ENCODE measurements at places on chromosomes 2 and 18. TPM values are rescaled to one million over a fixed set of nuclear protein-coding genes. Genes with fewer than 3 reads are reported as not detected.

GRCh38 chr2:60500861-60501260, 52.6 kb downstream of the BCL11A start:
- DNase-seq = no peak

GRCh38 chr2:39636306-39636705, 29.4 kb upstream of the TMEM178A start:
- no peak for DNase-seq

GRCh38 chr2:18378020-18378653, 182.3 kb downstream of the RDH14 start:
- peak; percentile 35 for DNase-seq

Gene CNOT11
- total RNA-seq = 46.8 TPM

Gene ALPP
- 0.20 TPM for total RNA-seq

- no peak for DNase-seq
These were observed 145.9 kb downstream of the PIK3C3 start for GRCh38 chr18:42100911-42101310.

Gene UBE2F
- total RNA-seq = 65.6 TPM

- no peak for DNase-seq
These were observed 94.2 kb upstream of the NDUFV2 start for GRCh38 chr18:9008200-9008708.

Gene ALPG
- total RNA-seq = 1.4 TPM

GRCh38 chr2:232104076-232104646, 142.6 kb downstream of the DIS3L2 start:
- DNase-seq = no peak

- no peak for DNase-seq
These were observed 69.9 kb downstream of the KCNG2 start for GRCh38 chr18:79867666-79868065.

Gene FRZB
- total RNA-seq = 1.1 TPM

DNA sequence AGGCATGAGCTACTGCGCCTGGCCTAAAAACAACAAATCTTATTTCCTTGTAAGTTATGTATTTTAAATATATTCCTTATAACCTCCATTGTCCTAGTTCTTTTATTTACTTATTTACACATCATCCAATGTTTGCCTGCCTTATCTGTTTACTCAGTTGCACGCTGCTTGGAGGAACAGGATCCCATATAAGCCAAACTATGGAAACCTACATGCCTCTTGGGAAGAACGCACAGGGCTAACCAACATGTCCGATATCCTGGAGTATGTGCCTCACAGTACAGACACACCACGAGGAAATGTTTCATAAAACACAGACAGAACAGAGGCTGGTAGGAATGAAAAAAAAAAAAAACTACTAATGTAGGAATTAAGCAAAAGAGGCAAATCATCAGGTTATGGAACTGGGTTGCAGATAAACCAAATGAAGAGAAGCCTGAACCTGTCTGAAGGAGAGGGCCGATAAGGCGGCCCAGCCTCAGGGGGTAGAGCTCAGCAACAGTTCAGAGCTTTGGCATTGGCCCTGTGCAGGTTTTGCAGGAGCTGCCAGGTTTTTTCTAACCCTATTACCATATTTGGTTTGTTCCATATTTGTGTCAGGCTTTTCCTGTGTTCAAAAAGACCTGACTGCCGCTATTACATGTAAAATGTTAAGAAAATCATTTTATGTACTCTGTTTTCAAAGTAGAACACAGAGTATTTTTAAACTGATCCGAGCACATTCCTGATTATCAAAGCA, 19.9 kb upstream of the SP3 start:
- no peak for DNase-seq

GRCh38 chr18:62634458-62634857, 80.9 kb upstream of the PHLPP1 start:
- no peak for DNase-seq

GRCh38 chr2:54465143-54465542, 9.0 kb downstream of the SPTBN1 start:
- no peak for DNase-seq

DNA sequence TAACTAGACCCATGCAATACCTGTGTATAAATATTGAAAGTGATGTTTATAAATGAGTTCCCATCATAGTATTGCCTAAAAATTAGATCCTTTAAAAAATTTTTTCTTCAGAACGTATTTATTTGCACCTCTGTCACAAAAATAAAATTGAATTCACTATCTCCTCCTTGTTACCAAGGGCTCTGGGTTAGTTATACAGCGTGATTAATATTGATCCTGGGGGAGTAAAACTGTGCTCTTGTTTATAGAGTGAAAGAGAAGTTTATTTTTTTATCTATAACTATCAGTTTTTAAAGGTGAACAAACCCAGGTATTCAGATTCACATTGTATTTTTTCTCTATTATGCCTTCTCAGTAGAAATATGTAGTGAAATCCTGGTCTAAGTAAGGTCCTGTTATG, 458.5 kb downstream of the CPS1 start:
- DNase-seq = no peak

GRCh38 chr2:29597035-29597434, 324.4 kb downstream of the ALK start:
- DNase-seq = no peak

GRCh38 chr2:59398081-59398480, 1155.4 kb downstream of the BCL11A start:
- DNase-seq = no peak

- DNase-seq = no peak
These were observed 25.3 kb downstream of the IL1F10 start for GRCh38 chr2:113092864-113093612.

- DNase-seq = no peak
These were observed 195.8 kb downstream of the HDAC4 start for GRCh38 chr2:239204876-239205468.

DNA sequence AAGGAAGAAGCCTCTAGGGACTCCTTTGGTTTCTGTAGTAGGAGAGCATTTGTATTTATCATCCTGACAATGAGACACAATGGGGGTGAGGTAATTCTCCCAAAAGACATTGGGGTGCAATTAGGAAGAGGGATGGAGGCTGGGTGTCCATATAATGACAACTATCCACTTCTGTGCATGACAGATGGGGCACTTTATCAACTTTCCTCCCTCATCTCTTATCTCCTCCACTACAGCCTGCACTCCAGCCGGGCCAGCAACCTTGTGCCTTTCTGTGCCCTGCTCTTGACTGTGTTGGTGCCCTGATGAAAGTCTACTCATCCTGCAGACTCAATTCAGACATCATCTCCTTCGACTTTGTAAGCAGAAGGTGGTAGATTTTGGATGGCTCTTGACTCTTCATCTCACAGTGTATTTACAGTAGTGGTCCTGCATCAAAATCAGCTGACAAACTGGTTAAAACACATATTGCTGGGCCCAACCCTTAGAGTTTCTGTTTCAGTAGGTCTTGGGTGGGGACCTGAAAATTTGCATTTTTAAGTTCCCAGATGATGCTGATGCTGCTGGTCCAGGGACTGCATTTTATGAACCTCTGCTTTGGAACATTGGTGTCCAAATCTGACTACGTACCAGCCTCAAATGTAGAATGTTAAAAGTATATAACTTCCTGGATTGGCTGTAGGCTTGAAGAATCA, 40.8 kb upstream of the CFAP36 start:
- DNase-seq = no peak

GRCh38 chr18:3547891-3548615, 98.1 kb downstream of the TGIF1 start:
- no peak for DNase-seq

GRCh38 chr2:125698280-125698679, 957.7 kb upstream of the GYPC start:
- DNase-seq = no peak

GRCh38 chr18:35182151-35182550, 58.7 kb upstream of the ZNF397 start:
- DNase-seq = no peak

GRCh38 chr2:158499383-158499782, 42.6 kb downstream of the PKP4 start:
- DNase-seq = no peak

GRCh38 chr2:55010149-55010591, 40.1 kb downstream of the RTN4 start:
- DNase-seq = no peak

GRCh38 chr18:43031169-43031568, 84.3 kb downstream of the RIT2 start:
- DNase-seq = no peak

DNA sequence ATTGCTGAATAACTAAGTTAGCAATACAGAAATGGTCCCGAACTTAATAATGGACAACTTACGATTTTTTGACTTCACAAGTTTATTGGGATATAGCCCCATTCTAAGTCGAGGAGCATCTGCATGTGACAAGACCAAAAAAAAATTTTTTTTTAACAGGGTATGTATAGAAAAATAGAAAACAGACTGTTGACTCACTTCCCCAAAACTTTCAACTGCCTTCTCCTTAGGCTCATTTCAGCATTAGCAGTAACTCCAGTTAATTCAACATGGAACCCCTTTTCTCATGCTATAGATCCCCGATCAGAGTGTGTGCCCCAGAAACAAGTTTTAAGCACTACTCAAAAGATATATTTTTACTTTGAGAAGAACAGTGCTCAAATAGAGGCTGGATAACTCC, 5.4 kb downstream of the CD302 start:
- no peak for DNase-seq

- no peak for DNase-seq
These were observed 14.7 kb upstream of the IKZF2 start for GRCh38 chr2:213166109-213166508.

DNA sequence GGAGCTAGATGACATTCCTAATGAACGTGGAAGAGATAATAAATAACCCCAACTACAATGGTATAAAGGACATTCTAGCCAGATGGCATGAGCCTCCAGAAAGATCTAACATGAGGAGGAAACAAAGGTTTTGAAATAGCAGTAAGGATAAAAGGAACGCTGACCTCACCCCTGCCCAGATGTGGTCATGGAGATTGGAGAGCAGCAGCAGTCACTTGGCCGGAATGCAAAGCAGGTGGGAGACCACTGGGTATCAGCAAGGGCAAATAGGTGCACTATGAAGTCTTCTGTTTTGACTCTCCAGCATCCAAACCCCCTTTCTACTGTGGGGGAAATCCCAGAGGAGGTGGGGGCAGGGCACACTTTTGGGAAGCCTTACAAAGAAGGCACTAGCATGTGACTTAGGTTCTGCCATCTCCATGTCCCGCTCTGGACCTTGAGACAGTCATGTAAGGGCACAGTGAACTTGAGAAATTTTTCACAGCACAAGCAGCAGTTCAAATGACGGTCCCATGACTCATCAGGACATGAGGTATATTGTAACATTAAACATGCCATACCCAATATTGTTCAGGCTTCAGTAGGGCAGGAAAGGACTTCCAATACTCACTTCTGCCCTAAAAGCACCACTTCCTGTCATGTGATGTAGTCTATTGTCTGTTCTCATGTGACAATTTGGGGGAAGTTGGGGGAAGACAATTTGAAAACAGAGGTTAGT, 55.2 kb downstream of the METTL4 start:
- no peak for DNase-seq

DNA sequence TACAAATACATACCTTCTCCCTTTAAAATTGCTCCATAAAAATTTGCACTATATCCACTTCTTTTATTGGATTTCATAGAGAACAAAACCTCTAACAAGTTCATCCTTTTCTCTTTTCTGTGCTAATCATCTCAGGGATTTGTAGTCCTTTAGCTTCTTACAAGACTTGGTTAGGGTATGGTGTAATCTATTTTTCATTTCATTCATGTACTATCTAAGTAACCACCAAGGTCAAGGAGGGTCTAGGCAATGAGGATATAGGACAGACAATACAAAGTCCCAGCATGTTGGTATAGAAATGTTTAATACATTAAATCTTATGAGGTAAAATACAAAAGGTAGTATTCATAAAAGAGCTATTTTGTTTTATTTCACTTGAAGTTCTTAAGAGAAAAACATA, 17.5 kb downstream of the C2orf69 start:
- DNase-seq = no peak

Gene CHRNG
- not detected for total RNA-seq

GRCh38 chr2:216298719-216299495, 73.4 kb downstream of the MARCHF4 start:
- DNase-seq = no peak

GRCh38 chr2:97781981-97782380, 68.6 kb downstream of the ZAP70 start:
- no peak for DNase-seq

DNA sequence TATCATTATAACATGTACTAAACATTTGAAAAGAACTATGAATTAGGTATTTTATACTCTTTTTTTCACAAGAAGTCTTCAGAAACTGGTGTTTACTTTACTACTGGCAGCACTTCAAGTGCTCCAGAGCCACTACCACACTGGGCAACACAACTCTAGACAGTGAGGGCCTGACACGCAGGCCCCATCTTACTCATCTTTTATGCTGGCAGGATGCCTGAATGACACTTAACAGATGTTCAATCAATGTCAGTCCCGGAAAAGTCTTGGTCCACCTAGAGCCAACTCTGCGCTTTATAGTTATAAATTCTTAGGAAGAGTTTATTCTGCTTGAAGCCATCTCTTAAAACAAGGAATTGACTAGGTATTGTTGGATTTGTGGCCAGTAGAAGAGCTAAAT, 8.7 kb upstream of the WIPF1 start:
- DNase-seq = no peak

DNA sequence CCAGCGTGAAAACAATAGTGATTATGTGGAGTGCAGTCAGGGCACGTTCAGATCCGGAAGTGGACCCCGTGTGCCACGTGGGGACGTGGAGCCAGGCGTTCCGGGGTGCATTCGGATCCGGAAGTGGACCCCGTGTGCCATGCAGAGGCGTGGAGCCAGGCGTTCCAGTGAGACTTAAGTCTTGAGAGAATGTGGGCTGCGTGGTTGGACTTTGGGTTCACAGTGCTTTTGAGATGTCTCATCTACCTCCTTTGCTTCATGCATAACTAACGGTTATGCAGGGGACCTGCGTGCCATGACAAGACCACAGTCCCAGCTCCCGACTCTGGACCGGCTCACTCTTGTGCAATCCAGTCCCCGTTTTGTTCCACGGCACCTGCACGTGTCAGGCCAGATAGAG, 28.8 kb downstream of the CTDP1 start:
- DNase-seq = no peak

Gene SNTG2
- total RNA-seq = 12.7 TPM

- no peak for DNase-seq
These were observed 173.3 kb upstream of the NT5C1B start for GRCh38 chr2:18762667-18763066.

GRCh38 chr18:29749704-29750103, 1292.8 kb downstream of the DSC3 start:
- DNase-seq = no peak

Measured in H9 (cell line).